Foreskin melanocyte (primary cell): ENCODE measurements at places on chromosomes 2 and 18.

- DNase-seq, result no peak
These were observed 67.5 kb upstream of the ZNF516 start for GRCh38 chr18:76562286-76563122.

DNA sequence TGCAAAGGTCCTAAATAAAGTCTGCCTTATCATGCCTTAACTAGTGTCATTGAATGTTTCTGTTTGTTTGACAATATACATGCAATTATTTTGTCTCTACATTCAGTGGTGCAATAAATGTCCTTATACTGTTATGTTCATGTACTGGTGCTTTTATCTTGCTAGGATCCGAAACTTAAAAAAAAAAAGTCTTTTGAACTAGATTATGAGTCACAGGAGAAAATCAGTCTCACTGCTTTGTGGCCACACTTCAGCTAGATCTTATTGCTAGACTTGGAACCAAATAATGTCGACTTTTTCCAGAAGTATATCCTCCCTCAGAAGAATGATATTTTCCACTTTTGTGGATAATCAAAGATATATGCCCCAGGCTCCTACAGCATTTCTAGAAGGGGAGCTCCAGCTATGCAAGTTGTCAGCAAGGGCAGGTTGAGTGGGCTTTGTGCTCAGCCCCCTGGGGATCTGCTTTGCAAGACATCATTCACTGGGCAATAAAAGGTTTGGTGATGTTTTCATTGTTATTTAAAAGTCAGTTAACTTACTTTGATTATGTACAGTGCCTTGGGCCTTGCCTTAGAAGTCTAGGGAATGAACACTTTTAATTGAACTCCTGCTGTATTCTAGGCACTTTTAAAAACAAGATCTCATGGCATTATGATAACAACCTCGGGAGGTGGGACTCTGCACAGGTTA is 157.1 kb upstream of the LRRTM1 start:
- no peak for DNase-seq

DNA sequence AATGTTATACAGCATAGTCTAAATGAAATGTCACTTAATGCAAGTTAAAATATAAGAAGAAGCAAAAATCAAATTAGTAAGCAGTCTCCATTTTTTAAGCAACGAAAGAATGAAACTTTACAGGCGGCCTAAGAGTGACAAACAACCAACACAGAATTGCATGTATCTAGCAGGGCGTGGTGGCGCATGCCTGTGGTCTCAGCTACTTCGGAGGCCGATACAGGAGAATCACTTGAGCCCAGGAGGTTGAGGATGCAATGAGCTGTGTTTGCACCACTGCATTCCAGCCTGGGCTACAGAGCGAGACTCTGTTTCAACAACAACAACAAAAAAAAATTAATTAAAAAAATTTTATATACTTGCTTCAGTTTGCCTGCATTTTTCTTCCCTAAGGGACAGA is 16.6 kb downstream of the RBMS1 start:
- no peak for DNase-seq

- no peak for DNase-seq
These were observed 546.4 kb upstream of the SOX11 start for GRCh38 chr2:5145801-5146200.

GRCh38 chr2:88669482-88670214 is 21.8 kb upstream of the RPIA start:
- DNase-seq, result peak; percentile 23

GRCh38 chr2:1787755-1788477 is 43.6 kb upstream of the PXDN start:
- DNase-seq, result no peak

DNA sequence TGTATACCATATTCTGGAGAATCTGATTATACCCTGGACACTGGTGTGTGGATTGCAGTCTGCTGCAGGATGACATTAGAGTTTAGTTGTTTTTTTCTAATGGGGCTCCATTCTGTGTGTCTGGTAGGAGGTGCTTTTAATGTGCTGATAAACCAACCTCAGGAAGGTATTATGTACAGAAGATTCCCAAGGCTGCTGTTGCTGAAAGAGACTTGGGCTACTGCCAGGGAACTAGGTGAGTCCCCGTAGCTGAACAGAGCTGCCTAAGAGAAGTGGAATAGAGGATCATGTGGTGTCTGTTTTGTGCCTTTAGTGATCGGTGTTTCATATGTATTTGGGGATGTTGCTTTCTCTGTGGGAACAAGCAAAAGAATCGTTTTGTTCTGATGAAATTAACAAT is 16.5 kb downstream of the SPATA3 start:
- DNase-seq, result no peak

- DNase-seq, result no peak
These were observed 1.7 kb downstream of the MYO1B start for GRCh38 chr2:191246820-191247380.

DNA sequence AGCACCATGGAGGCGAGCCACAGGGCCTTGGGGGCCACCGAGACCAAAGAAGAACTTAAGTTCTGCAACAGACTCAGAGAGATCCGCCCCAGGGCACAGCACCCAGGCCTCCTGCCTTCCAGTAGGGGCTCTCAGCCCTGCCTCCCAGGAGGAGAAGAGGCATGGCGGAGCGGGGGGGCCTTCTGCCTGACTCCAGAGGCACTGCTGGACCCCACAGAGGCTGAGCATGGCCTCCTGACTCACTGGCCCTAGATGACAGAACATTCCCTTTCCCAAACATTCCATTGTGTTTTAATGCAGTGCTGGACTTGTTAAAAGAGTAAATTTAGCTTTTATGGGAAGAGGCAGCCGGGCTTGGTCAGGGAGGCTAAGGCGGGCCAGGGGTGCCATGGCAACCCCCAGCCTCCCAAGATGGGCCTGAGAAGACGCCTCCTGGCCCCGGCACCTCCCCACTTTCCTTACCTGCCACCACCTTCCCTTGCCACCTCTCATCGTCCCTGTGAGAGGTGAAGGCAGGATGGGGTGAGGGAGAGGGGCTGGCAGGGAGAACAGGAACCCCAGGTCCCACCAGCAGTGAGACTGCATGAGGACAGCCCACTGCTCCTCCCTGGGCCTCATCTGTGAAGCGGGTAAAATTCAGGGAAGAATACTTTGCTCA is 65.4 kb downstream of the SMAD7 start:
- no peak for DNase-seq

DNA sequence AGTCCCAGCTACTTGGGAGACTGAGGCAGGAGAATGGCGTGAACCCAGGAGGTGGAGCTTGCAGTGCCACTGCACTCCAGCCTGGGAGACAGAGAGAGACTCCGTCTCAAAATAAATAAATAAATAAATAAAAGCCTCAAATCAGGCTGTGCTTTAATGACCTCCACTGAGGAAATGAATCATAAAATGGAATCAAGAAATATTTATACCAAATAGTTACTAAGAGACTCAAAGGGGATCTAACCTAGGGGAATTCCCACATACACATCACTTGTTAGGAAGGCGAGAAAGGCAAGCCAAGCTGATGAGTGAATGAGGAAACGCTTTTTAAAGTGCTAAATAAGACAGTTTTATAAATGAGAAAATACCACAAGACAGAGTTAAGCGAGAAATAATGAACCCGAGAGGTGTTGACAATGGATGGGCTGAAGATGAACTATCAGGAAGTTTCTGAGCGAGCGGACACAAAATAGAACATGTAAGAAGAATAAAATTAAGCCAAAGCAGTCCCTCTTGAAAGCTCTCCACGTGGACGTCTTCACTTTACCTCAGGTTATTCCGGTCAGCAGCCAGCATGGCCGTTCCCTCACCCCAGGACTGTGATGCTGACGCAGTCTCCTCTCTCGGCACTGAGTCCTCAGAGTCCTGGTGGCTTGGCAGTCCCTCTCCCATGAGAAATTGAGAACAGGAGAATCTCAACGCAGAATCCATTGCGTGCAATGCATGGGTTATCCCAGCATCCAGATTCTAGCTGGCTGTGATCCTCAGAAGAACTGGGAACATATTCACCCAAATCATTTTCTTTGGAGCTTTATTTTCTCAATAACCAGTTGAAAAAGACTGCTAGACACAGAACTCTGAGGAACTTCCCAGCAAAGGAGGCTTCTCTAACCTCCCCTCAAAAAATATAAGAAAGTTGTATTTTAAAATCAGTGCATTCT is 22.3 kb downstream of the PXDN start:
- DNase-seq, result peak; percentile 37
